Myometrial cell (primary cell): ENCODE measurements at places on chromosomes 11 and 22. TPM values are rescaled to one million over a fixed set of nuclear protein-coding genes. Genes with fewer than 3 reads are reported as not detected.

OR4D5 gene
- total RNA-seq, result not detected in 2 replicates

MS4A8 gene
- total RNA-seq, result not detected in 2 replicates

ANKK1 gene
- total RNA-seq, result not detected in 2 replicates

TRIM22 gene
- total RNA-seq, result 49.6 and 55.1 TPM in 2 replicates

RIMBP3B gene
- total RNA-seq, result not detected in 2 replicates

ELMOD1 gene
- total RNA-seq, result 0.29 and 1.4 TPM in 2 replicates

ADAMTS15 gene
- under 0.01 TPM in 1 of 2 replicates, not detected in the other for total RNA-seq

WT1 gene
- total RNA-seq, result 26.4 and 28.0 TPM in 2 replicates

CCDC73 gene
- total RNA-seq, result not detected in 2 replicates

PATE4 gene
- total RNA-seq, result not detected in 2 replicates

ALX4 gene
- total RNA-seq, result not detected in 2 replicates

MISFA gene
- total RNA-seq, result not detected in 2 replicates

RIBC2 gene
- 0.71 and 1.2 TPM in 2 replicates for total RNA-seq

FLRT1 gene
- total RNA-seq, result under 0.01 TPM in 1 of 2 replicates, not detected in the other

RTN4R gene
- total RNA-seq, result 2.8 and 4.0 TPM in 2 replicates

EHF gene
- total RNA-seq, result not detected in 2 replicates

NEAT1 gene
- total RNA-seq, result 9.2 and 10.8 TPM in 2 replicates

ROBO4 gene
- 5.5 and 8.6 TPM in 2 replicates for total RNA-seq

FAT3 gene
- total RNA-seq, result 0.58 and 0.71 TPM in 2 replicates

SPON1 gene
- total RNA-seq, result not detected in 2 replicates

MMP10 gene
- 0.29 TPM in 1 of 2 replicates, not detected in the other for total RNA-seq

TSSK2 gene
- total RNA-seq, result not detected in 2 replicates

DNAJB7 gene
- total RNA-seq, result not detected in 2 replicates

KCNK4 gene
- 0.35 TPM in 1 of 2 replicates, not detected in the other for total RNA-seq

GLYAT gene
- not detected in 2 replicates for total RNA-seq

FJX1 gene
- total RNA-seq, result 21.6 and 22.2 TPM in 2 replicates

RELA gene
- 28.8 and 37.6 TPM in 2 replicates for total RNA-seq

RFPL3 gene
- not detected in 2 replicates for total RNA-seq

TRIM51 gene
- total RNA-seq, result not detected in 2 replicates

AP5B1 gene
- total RNA-seq, result 6.2 and 8.9 TPM in 2 replicates
